AG08395 (cell line): ENCODE measurements at places on chromosomes 2 and 18.

- DNase-seq, result no peak
Observed at GRCh38 chr2:218026676-218027425, 24.1 kb upstream of the TNS1 start.

GRCh38 chr2:144362401-144362800 lies 157.5 kb downstream of the ZEB2 start:
- peak; percentile 52 for DNase-seq

DNA sequence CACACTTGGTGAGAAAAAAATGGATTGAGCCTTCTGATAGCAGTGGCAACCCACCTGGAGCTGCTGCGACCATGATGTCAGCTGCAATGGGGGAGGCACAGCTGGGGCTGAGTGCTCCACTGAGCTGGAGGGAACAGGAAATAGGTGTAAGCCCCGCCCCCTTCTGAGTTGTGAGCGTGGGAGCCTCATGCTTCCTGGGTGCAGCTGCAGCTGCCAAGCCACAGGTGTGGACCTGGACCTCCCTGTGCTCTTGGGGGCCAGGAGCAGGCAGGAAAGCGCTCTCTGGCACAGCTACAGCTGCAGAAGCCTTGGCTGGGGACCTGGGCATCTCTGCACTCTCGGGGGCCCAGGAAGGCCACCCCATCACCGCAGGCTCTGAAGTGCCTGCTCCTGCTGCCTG lies 970.6 kb downstream of the DCDC2C start:
- DNase-seq, result no peak

- no peak for DNase-seq
Observed at GRCh38 chr2:28055325-28055970, 164.9 kb downstream of the BABAM2 start.

DNA sequence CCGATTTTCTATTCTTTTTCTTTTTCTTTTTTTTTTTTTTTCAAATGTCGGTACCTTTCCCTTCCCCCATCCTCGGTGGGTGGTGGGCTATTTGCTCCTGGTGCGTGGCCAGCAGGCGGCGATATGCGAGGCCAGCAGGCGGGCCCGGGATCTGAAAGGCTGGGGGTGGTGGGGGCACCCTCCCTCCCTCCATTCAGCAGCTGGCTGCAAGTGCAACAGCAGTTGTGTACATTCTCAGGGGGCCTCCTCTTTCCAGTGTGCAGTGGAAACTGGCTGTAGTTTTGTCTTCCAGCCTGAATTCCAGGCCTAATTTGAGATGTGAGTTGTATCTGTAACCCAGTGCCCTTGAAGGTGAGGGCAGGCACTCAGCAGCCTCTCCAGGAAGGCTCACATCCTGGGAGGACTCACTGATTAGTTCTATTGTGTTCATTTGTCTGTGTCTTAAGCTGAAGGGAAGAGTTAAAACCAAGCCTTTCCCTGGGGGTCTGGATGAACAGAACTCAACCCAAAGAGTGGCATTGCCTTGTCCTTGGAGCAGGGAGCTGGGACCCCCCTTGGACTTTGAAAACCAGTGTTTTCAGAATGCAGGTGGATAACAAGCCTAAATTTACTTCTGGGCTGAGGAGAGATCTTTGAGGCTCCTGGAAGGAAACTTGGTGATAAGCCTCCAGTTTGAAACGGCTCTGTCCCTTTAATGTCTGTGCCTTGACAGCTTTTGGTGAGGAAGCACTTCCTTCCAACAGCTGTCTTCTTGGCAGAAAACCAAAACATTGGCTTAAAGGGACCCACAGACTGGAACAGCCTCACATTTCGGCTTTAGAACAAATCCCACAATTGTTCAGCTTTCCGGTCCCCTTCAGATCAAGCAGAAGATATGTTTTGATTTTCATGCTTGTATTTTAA lies 3.3 kb downstream of the MYCN start:
- DNase-seq, result no peak

DNA sequence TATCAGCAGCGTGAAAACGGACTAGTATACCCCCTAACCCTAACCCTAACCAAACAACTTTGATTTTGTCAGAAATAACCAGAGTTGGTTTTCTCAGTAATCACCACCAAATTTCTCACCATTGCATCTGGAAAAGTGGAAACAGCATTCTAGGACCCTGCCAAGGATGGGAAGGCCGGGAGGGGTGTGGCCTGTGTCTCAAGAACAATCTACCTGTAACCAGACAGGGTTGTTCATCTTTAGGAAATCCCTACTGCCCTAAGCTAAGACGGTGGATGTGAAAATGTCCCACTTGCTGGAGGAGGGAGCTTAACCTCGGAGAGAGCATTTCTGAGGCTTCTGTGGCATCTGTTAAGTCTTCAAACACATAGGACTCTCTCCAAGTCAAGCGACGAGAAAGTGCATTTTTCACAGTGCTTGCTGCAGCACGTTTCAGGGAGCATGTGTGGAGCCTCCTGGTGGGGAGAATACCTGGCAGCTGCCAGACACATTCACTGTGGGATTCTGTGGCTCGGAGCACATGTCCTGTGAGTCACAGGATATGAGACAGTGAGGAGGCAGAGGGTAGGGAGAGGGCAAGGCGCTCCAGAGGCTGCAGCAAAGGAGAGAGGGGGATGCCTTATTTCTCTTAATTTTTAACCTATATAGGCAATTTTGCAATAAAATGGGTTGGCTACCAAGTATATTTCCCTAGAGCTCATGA lies 207.5 kb downstream of the SPP2 start:
- peak; percentile 96 for DNase-seq

- no peak for DNase-seq
Observed at GRCh38 chr18:77361382-77361781, 111.7 kb downstream of the GALR1 start.

DNA sequence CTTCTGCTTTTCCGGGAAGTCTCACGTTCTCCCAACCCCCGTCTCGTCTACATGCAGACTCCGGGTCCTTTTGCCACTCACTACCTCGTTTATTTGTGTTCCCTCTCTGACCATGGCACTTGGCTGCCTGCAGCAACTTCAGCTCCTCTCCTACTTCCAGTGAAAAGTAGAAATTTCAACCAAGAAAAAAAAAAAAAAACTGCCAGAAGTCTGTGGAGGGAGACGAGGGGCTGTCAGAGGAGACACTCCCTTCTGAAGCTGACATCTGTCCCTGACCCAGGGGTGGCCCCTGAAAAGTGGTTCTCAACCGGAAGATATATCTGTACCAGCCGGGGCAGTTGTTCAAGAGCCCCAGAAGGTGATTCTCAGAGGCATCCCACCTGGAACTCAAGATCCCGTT lies 742 bp upstream of the MYO5B start:
- no peak for DNase-seq

DNA sequence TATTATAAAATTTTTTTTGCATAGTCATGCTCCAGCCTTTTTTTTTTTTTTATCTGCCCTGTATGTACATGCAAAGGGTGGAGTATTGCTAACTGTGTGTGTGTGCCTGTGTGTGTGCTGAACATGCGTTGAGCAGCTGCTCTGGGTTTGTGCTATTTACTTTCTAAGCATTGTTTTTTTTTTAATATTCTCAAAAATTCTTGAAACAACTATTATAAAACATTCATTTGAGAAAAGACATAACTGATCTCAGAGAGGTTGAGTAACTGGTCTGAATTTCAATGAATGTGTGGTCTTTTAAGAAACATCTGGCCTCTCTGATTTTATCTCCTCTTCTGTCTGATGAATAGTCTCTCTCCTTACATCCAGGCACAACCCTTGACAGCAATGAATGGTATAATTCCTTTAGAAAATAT lies 366.0 kb upstream of the SLC14A2 start:
- peak; percentile 34 for DNase-seq

GRCh38 chr2:110113961-110114591 lies 1.5 kb downstream of the MALL start:
- DNase-seq, result no peak

- no peak for DNase-seq
Observed at GRCh38 chr2:218194880-218195279, 22.1 kb upstream of the ARPC2 start.

- DNase-seq, result peak; percentile 56
Observed at GRCh38 chr2:219041252-219041651, at the start of gene CFAP65. Gene CFAP65, minus strand, starts transcription at chr2:219041516. Its CDS starts 2,468 bp downstream, at chr2:219039048.

- DNase-seq, result no peak
Observed at GRCh38 chr2:174756743-174757142, 7.5 kb downstream of the CHRNA1 start.

GRCh38 chr18:79260023-79260422 lies 135.7 kb upstream of the NFATC1 start:
- no peak for DNase-seq

- no peak for DNase-seq
Observed at GRCh38 chr18:63224630-63225029, 94.9 kb downstream of the BCL2 start.

DNA sequence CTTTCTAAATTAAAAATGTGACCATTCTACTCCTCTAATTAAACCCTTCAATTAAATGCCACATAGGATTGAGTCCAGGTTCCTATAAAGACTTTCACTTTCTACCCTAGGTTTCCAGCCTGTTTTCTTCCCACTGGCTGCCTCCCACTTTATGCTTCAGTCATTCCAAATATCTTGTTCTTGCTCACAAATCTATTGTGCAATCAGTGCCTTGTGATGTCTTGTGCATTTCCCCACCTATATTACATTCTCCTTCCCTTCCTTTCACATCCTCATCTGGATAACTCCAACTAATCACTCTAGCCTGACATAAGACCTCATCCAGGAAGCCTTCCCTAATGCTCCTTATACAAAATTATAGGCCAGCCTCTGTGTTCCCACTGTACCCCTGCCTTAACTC lies 281.7 kb upstream of the LRATD1 start:
- no peak for DNase-seq

- DNase-seq, result no peak
Observed at GRCh38 chr2:33494155-33494779, 17.8 kb downstream of the RASGRP3 start.

DNA sequence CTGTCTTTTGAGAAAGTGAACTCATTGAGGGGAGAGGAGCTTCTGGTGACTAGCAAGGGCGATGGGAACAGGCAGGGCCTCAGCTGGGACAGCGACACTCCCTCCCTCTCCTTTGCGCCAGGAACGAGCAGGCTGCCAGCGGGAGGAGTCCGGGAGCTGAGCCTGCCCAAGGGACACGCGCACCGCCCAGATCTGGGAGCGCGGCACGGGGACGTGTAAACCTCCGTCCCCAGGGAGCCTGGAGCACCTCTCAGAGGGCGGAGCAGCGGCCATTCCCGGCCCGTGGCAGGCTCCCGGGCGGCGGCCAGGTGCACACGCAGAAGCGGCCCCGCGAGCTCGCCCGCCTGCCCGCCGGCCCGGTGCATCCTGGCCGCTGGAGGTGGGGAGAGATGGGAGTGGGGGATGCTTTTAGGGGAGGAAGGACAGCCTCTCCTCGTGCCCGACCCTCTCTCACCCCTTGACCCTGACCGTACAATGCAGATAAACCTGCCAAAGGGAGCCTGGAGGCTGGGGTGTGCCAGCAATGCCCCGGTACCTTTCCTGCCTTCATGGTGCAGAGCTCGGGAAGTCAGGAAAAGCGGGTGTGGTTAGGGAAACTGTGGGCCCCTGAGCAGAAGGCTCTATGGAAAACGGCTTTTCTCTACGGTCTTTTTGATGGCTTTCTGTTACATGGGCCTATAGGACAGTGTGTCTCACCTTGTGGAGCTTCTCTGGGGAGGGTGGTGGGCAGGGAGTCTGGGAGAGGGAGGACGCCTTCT lies 2.2 kb downstream of the AQP4 start:
- DNase-seq, result no peak

GRCh38 chr2:120105360-120105759 lies 92.5 kb downstream of the EPB41L5 start:
- DNase-seq, result no peak

- DNase-seq, result no peak
Observed at GRCh38 chr2:96164459-96165184, 19.4 kb upstream of the DUSP2 start.

- no peak for DNase-seq
Observed at GRCh38 chr18:2994603-2995432, 18.1 kb downstream of the LPIN2 start.

- DNase-seq, result no peak
Observed at GRCh38 chr2:205722283-205722918, 40.1 kb downstream of the NRP2 start.
